AG20443 (cell line): ENCODE measurements at places on chromosomes 16 and 17.
A peak's percentile ranks its signal among the peaks of the same experiment; 100 is the strongest.

GRCh38 chr17:29149431-29150064 lies 30.6 kb downstream of the MYO18A start:
- peak; percentile 8 for DNase-seq

DNA sequence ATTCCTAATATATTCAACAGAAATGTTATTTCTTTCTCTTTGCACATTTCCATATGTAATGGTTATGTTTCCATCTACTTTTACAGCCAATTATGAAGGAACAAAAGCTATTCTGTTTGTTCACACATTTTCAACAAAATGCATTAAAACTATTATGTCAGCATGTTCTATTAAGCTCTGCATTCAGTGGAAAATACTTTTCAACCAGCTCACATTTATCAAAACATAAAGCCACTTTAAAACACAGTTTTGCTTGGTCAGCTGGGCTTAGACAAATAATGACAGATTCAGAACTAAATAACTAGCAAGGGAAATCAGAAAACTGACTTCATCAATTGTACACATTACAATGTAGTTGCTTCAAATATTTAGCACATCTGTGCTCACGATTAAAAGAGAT lies 6.9 kb downstream of the SALL1 start:
- no peak for DNase-seq

DNA sequence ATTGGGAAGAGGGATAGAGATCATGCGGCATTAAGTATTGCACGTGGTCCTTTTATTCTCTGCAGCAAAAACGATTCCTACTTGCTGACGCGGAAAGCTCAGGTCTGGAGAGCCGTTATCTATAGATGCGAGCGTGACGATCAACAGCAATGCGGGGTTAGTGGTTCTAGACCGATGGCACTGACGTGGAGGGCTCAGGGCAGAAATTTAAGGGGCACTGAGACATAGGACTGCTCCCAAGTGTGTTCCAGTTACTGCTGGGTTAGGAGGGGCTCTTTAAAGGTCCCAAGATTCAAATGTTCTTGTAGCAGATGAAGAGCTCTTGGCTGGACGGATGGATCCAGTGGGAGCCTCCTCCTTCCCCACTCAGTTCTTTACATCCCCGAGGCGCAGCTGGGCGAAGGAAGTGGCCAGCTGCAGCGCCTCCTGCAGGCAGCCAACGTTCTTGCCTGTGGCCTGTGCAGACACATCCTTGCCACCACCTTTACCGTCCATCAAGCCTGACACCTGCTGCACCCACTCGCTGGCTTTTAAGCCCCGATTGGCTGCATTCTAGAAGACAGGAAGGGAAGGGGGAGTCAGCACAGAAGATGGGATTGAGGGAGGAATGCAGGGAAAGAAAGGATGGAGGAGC lies 732 bp upstream of the EXOSC6 start:
- DNase-seq: no peak

GRCh38 chr16:5036228-5037156 lies 2.8 kb upstream of the NAGPA start:
- DNase-seq: no peak

GRCh38 chr16:9192746-9193145 lies 101.3 kb downstream of the HAPSTR1 start:
- no peak for DNase-seq

DNA sequence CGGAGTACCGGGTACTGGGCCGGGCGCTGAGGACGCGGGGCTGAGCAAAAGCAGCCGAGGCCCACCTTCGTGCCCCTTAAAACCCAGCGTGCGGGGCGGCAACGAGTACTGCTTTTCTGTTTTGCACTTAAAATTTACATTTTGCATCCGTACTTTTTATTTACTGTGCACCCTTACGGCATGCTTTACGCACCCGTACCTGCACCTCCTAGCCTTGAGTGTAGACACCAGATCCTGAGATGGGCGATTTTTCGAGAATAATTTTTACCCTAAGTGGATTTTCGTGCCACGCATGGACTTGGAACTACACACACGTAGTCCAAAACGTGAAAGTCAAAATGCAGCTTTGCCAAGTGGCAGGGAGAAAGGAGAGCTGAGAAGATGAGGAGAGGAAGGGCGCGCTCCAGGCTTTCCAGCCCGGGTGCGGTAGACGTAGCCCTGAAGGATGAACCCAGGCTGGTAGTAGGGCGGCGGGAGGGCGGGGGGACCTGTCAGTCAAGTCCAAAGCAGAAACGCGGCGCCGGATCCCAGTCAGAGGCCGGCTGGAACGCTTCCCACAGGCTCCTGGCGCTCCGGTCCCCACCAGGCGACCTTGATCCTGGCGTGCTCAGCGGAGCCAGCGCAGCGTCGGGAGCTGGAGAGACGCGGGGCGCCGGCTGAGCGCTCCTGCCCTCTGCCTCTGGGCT lies 1.2 kb upstream of the CBLN1 start:
- DNase-seq: no peak

GRCh38 chr17:36742267-36743000 lies 141.1 kb downstream of the MRM1 start:
- DNase-seq: no peak

GRCh38 chr17:43758497-43759174 lies at the start of gene SOST:
Gene SOST (minus strand): TSS chr17:43758791. CDS start chr17:43758741, 50 bp downstream.
- no peak for DNase-seq

DNA sequence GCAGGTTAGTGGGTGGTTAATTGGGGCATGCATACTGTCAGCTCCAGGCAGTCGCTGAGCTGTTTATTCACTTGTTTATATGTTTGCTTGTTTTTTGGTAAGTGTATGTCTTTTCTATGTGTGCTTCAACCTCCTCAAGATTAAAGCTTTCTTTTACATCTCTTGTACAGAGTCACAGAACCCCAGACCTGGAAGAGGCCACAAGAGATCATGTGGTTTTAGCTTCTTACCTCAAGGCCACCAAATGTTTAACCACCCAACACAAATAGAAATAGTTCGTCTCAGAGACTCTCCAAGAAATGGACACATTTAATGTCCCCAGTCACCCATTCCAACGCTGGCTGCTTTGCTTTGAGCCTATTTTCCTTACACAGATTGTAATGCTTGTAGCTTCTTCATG lies 11.8 kb upstream of the TMEM98 start:
- no peak for DNase-seq

- DNase-seq: no peak
Measured at GRCh38 chr16:11972128-11972527, 4.4 kb upstream of the SNX29 start.

DNA sequence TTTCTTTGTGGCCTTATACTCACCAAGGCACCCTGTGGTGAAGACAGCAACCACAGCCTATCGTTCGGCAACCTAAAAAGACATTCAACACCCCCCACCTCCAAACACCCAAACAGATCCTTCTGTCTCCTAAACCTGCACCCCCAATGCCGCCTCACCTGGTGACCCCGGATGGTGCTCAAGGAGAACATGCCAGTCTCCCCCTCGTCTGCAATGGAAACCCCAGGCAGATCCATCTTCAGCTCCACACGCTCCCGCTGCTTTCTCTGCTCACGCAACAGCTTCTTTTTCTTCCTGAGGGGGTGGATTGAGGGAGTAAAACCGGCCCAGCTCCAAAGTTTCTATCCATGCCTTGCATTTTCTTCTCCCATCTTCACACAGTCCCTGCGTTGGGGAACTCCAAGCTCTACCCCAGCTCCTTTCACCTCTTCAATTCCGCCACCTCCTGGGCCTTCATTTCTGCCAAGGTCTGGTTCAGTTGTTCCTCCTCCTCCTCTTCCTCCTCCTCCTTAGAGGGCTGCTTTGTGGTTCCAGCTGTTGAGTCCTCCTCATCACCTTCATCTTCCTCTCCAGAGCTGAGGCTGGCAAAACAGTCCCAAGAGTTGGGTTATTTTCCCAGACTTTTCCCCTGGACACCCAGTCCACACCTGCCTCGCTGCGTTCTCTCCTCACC lies 3.4 kb upstream of the PSMC5 start:
- no peak for DNase-seq

DNA sequence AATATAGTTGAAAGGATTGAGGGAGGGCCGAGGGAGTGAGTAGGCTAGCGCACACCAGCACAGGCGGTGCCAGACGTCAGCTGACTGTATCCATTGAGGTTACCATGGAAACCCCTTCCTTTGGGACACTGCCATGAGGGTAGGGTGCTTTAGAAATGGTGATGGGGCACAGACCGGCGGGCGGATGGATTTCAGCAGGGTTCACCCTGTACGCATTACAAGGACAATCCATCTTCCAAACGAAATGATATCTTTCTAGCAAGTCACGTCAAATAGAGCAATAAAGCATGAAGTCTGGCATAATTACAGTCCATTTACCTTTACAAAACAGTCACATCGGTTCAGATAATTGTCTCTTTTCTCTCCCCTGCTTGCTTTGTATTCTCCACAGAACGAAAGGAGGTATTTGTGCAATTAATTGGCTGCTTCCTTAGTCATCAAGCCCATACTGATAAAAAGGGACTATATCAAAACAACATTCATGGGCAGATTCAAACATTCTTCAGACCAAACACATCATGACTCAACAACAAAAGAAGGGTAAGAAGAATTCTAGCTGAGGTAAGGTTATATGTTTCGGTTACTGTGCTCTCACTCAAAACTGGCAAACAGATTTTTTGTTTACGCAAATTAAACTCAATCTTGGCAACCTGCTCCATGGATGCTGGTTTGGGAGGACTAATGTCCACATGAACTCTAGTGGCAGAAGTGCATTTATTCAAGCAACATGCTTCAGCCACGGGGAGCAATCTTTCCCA lies 140.6 kb downstream of the CDK5R1 start:
- DNase-seq: no peak

GRCh38 chr16:12833926-12834325 lies 30.2 kb upstream of the CPPED1 start:
- DNase-seq: peak; percentile 62

- no peak for DNase-seq
Measured at GRCh38 chr17:9170336-9170735, 149.0 kb downstream of the NTN1 start.

DNA sequence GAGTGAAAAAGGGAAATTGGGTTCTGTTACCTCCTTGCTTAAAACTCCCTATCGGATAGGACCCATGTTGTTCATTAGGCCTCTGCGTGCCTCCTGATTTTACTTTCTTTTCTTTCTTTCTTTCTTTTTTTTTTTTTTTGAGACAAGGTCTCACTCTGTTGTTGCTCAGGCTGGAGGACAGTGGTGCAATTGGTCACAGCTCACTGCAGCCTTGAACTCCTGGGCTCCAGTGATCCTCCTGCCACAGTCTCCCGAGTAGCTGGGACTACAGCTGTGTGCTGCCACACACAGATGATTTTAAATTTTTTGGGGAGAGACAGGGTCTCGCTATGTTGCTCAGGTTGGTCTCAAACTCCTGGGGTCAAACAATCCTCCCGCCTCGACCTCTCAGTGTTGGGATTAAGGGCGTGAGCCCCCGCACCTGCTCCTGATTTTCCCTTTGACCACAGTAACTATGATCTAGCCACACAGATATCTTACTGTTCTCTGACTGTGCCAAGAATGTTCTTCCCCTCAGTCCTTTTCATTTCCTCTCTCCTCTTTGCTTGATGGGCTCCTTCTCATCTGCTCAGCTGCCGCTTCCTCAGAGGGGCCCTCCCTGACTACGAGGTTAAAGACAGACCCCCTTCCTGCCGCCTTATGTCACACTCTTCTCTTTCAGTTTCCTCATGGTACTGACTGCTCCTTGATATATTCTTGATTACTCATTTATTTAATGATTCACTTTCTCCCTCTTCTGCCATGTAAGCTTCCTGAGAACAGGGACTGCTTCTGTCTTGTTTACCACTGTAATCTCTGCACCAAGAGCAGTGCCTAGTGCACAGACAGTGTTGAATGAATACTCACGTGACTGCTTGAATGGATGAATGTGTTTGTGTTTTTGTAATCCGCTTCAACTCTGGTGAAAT lies 44.3 kb downstream of the LCMT1 start:
- DNase-seq: peak; percentile 29

DNA sequence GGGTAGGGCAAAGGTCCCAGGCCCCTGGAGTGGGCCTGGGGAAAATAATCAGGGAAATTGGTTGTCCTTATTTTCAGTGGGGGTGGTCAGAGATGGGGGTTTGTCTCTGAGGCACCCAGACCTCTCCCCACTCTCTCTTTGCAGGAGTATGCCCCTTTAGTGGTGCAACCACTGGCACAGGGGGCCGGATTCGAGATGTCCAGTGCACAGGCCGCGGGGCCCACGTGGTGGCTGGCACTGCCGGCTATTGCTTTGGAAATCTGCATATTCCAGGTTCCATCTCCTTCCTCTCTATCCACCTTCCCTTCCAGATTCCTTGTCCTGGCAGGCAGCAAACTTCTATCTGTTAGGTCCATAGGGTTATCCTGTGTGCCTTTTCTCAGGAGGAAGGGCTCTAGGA lies 7.6 kb downstream of the PFAS start:
- DNase-seq: no peak

- no peak for DNase-seq
Measured at GRCh38 chr17:3036800-3037199, 26.6 kb downstream of the OR1D5 start.

- DNase-seq: no peak
Measured at GRCh38 chr16:49788986-49789385, 66.9 kb downstream of the ZNF423 start.

DNA sequence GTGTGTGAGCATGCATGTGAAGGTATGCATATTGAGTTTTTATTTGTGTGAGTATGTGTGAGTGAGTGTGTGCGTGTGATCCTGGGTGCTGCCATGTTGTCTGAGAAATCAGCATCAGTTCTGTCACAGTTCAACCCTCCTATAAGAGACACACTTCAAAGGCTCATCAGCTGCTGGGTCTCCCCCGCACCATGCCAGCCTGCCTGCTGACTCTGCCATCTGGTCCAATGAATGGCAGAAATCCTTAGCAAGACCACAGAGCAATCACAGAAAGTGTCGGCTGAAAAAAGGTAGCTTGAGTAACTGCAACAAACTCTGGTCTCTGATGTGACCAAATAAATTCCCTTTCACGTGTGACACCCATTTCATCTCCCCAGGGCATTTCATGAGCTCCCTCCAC lies 381.8 kb upstream of the MAF start:
- no peak for DNase-seq
